Kidney epithelial cell (primary cell): ENCODE measurements at places on chromosomes 11 and 22. TPM values are rescaled to one million over a fixed set of nuclear protein-coding genes. Genes with fewer than 3 reads are reported as not detected.

GRCh38 chr22:29205594-29206371 lies at the start of gene EMID1:
Gene EMID1, plus strand, starts transcription at chr22:29205896. Its CDS starts 143 bp downstream, at chr22:29206039.
- no peak for DNase-seq

SERHL2 gene
- 0.27 and 2.0 TPM in 2 replicates for total RNA-seq

KDM4E gene
- total RNA-seq = not detected in 2 replicates

GRCh38 chr11:128497061-128497775 lies 90.1 kb downstream of the ETS1 start:
- DNase-seq = peak; percentile 91

DNA sequence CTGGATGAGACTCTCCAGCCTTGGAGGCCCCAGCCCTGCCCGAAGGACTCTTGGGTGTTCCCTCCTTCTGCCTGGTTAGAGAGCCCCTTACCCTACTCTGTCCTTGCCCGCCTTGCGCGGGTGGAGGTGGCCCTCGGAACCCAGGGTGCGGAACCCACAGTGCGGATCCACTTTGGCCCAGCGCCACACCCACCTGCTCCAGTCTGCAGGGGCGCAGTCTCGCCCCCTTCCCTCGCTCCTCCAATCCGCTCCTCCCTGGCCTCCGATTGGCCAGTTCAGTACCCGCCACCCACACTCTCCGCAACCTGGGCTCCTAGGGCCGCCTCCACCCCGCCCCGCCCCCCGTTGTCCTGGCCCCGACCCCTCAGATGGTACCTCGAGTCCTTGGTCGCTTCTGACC lies 2.4 kb downstream of the CAPN1 start:
- DNase-seq = no peak

SYT13 gene
- total RNA-seq = 8.1 and 10.1 TPM in 2 replicates

GRCh38 chr11:45997599-45997998 lies 75.1 kb downstream of the LARGE2 start:
- DNase-seq = no peak

GRCh38 chr11:98007072-98007471 lies 1013.7 kb upstream of the CNTN5 start:
- DNase-seq = no peak

SMIM35 gene
- total RNA-seq = not detected in 2 replicates

- peak; percentile 97 for DNase-seq
These were observed 49.9 kb downstream of the STIM1 start for GRCh38 chr11:3905080-3905953.

NLRX1 gene
- 10.6 and 15.0 TPM in 2 replicates for total RNA-seq

DNA sequence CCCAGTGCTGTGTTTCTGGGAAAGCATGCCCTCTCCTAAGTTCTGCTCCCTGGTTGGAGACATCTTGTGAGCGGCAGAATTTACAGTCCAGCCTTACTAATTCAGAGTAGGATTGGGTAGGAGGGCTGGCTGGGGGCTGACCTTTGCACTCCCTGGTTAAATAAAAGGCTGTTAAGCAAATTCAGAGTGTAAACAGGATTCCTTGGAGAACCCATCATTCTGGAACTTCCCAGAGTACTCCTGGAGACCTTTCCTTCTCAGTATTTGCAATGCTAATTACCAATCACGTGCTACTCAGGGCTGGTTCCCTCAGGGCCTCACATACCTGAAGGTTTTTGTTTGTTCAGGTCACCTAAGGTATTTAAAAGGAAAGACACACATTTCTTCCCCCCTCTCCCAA lies 340.2 kb downstream of the TBC1D22A start:
- DNase-seq = no peak

- no peak for DNase-seq
These were observed 826 bp upstream of the PTPRJ start for GRCh38 chr11:47979378-47980087.

DNA sequence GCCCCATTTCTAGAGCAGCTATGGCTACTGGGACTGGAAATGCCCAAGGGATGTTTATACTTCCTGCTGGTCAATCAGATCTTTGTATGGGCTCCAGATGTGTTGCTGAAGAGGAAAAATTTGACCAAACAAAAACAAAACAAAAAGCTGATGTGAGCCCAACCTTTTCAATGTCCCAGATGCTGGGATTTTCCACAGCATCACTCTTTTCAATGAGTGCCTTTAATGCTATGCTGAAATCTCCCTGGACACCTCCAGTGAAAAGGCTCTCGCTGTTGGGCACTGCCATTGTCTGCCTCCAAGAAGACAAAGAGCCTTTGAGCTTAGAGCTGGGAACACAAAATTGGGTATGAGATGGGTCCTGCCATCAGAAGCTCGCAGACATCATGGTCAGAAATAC lies 671.9 kb downstream of the NTM start:
- no peak for DNase-seq

KRTAP5-9 gene
- not detected in 2 replicates for total RNA-seq

GRCh38 chr11:65806979-65807378 lies 20.1 kb downstream of the OVOL1 start:
- DNase-seq = no peak

- DNase-seq = no peak
These were observed 34.1 kb downstream of the CSNK2A3 start for GRCh38 chr11:11318961-11319360.

KRTAP5-3 gene
- not detected in 2 replicates for total RNA-seq

DNA sequence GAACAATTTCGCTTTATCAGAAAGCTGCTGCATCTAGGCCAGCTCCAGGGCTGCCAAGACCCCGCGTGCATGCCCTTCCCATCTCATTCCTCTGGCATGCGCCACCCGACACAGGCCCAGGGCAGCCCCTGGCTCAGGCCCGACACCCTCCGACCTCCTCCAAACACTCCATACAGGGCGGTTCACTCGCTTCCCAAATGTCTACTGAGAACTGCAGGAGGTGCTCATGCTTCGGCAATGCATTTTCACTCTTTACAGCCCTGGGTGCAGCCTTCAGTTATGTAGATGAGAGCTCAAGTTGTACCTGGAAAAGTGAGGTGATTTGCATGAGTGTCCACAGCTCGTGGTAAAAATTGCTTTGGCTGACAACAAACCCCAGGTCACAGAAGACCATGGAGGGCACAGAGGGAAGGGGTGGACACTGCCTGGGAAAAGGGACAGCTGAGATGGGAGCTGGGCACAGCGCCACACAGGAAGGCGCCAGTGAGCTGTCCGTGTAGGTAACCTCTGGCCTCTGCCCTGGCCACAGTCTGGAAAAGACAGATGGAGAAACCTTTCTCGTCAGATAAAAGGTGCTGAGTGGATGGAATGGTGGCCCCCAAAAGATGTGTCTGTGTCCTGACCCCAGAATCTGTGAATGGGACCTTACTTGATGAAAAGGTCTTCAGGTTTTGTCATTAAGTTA lies 1351.9 kb downstream of the BRD1 start:
- no peak for DNase-seq
